ENCODE measurements at places on chromosomes 2 and 18.
A peak's percentile ranks its signal among the peaks of the same experiment; 100 is the strongest.

DNA sequence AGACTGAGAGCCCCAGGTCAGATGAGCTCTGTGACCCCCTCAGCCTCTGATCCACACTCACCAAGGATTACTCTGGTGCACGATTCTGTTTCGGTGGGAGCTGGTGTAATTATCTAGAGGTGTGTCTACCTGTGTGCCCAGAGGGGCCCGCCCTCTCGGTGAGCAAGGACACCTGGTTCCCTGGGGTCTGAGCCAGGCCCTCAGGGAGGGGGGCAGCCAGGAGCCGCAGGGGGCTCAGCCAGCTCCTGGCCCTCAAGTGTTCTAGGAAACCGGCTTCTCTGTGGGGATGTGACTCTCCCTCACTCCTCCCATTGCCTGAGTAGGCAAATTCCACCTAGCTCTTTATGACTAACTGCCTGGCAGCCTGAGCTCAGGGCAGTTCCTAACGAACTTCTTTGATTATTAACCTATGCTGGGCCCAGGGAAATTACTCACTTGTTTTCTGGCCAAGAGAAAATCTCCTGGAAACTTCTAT, 17.4 kb downstream of the AGAP1 start:
- no peak for DNase-seq

GRCh38 chr2:1613731-1614354, 130.5 kb downstream of the PXDN start:
- peak; percentile 60 for DNase-seq

DNA sequence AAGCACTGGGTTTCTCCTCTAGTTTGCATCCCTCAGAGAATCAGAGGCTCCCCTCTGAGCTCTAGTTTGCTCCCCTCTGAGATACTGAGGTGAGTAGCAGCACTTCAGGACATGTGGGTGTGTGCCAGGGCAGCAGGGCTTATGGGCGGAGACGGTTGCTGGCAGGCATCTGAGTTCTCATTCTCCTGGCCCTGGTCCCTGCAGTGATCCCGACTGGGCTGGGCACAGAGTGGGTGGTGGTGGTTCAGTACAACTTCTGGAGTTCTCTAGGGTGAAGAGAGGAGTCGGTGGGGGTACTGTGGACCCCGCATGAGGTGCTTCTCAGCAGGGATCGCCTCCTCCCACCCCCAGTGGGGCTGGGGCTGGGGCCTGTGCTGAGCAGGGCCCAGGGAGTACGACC, 47.9 kb downstream of the BOLA3 start:
- no peak for DNase-seq

DNA sequence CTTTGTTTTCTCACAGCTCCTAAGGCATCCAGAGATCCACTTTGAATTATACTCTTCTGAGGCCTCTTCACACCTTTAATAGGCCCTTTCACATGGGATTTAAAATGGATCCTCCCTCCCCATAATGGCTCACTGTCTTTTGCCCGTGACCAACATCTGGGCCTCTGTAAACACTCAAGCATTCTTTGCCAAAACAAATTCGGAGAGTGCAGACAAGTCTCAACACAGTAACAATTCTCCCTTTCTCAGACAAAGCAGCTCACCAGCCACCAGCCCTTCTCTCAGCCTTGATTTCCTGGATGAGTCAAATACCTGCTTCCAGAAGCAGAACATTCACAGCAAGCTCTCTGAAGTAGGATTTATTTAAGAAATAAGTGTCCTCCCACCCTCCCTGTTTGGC, 14.0 kb upstream of the IMP4 start:
- no peak for DNase-seq

GRCh38 chr18:68826121-68826520, 28.2 kb downstream of the CCDC102B start:
- DNase-seq, result no peak
